ENCODE measurements at places on chromosomes 2 and 18.

GRCh38 chr2:10619643-10620042, 70.1 kb downstream of the NOL10 start:
- no peak for DNase-seq

DNA sequence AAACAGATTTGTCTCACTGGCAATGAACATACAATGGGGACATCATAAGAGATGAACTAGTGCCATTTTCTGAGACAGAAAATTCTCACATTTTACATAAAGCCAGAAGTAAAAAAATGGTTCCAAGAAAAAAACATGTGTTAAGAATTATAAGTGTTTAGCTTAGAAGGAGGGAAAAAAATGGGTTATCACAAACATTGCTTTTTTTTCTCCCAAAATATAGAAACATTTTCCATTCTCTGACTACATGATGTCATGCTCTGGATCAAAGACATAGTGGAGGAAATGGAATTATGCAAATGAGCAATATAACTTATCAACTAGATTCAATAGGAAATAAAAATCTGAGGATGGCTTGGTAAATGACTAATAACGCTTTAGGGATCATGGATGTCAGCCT, 49.8 kb downstream of the SPATS2L start:
- no peak for DNase-seq

GRCh38 chr18:79911344-79912270, 39.8 kb downstream of the SLC66A2 start:
- no peak for DNase-seq

DNA sequence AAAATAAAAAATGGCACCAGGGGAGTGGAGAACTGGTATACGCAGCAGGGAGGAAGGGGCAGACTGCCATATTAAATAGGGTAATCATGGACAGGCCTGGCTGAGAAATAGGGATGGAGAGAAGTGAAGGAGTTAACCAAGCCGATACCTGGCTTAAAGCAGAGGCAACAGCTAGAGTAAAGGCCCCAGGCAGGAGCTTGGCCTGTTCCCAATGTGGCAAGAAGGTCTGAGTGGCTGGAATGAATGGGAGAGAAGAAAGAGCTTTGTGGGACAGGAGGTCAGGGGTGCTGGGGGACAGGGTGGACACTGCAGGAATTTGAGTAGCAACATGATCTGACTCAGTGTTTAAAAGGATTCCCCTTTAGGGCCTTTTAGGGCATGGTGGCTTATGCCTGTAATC, 15.9 kb upstream of the AGFG1 start:
- DNase-seq, result no peak

GRCh38 chr18:37445368-37445767, 120.2 kb downstream of the CELF4 start:
- DNase-seq, result no peak

DNA sequence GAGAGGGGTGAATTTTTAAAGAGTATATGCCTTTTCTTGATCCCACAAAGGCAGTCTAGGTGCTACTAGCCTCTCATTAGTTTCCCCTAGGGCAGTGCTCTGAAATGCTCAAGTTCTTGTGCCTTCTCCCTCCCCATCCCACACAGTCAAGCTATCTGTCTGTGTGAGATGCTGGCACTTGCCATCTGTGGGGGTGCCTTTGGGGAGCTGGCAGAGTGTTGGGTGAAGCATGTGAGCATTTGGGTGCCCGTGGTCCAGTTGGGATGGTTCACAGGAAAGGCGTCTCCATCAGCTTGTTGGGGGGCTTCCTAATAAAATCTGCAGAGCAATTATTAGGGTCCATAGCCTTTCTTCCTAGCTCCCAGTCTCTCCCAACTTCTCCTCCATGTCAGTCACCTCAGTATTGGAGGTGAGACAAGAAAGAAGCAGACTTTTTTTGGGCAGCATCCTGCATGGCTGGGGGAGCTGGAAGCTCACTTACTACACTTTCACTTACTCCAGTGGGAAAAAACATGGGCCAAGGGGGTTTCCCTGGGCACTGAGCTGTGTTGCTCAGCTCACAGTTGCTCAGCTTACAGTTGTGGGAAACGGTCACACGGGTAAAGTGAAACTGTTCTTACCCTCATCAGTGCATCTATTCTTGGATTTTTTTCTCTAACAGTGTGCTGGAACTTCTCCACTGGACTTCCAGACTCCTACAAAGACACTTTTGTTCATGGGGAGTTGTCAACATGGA, 29.3 kb downstream of the COLEC11 start:
- peak; percentile 19 for DNase-seq

- DNase-seq, result no peak
Measured at GRCh38 chr18:46278481-46279465, 174.6 kb downstream of the HAUS1 start.

DNA sequence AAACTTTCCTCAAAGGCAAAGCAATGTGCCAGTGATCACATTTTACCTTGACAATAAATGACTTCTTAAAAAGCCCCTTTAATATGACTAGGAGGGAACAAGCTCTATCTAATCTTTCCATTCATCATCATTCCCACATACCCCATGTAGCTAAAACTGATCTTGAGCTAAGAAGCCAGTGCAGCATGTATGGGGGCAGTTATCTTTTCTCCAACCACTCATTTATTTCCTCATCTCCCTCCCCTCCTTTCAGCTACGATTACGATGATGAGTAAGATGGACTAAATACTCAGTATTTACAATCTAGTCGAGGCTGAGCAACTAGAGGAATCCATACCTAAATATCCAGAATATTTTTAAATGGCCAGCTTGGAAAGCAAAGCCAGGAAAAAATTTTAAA, 35.5 kb downstream of the PNO1 start:
- DNase-seq, result no peak

DNA sequence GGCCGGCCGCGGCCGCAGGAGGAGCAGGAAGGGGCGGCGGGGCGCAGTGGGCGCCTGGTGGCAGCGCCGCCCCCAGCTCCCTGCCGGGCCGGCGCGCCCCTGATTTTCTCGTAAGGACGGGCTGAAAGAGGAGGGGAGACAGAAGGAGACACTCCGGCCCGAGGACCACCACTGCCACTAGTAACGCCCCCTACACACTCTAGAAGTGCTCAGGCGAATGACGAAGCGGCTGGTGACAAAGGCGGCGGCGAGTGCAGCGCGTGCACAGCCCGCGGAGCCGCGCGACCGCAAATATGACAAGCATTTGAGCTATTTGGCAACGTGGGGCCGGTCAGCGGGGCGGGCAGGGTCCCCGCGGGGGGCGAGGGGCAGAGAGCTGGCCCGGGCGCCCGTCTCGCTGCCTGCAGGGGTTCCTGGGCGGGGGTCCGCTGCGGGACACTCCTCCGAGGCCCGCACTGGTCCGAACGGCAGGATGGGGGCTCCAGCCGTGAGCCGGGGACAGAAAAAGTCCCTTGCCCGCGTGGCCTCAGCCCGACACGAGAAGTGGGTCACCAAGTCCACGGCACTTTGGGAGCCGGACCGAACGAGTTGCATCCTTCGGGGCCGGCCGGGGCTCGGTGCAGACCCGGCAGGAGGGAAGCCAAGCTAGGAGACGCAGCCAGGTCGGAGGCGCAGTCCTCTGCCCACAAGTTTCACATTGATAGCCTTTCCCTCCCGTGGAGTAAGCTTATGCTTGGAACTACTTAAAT, 524 bp upstream of the SERTAD2 start:
- DNase-seq, result no peak

- no peak for DNase-seq
Measured at GRCh38 chr18:45171679-45172191, 443.5 kb upstream of the SLC14A2 start.

DNA sequence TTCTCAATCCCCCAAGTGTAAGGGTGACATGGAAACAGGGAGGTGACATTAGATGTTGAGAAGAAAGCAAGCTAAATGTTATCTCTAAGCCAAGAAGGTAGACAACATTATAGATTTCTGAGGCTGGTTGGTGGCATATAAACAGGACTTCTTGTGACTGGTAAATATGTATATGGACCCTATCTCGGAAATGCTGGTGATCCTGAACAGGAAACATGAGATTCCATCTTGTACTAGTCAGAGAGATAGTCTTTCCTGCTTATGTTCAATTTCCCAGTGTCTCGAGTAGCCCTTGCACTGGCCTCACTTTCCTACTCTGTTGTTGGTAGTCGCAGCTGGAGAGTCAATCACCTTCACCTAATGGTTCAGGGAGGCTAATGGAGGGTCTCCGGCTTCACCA, 26.8 kb downstream of the MOGAT1 start:
- no peak for DNase-seq

GRCh38 chr2:144583741-144584453, 64.0 kb upstream of the ZEB2 start:
- DNase-seq, result no peak

- no peak for DNase-seq
Measured at GRCh38 chr2:40165509-40165844, 286.4 kb downstream of the SLC8A1 start.

DNA sequence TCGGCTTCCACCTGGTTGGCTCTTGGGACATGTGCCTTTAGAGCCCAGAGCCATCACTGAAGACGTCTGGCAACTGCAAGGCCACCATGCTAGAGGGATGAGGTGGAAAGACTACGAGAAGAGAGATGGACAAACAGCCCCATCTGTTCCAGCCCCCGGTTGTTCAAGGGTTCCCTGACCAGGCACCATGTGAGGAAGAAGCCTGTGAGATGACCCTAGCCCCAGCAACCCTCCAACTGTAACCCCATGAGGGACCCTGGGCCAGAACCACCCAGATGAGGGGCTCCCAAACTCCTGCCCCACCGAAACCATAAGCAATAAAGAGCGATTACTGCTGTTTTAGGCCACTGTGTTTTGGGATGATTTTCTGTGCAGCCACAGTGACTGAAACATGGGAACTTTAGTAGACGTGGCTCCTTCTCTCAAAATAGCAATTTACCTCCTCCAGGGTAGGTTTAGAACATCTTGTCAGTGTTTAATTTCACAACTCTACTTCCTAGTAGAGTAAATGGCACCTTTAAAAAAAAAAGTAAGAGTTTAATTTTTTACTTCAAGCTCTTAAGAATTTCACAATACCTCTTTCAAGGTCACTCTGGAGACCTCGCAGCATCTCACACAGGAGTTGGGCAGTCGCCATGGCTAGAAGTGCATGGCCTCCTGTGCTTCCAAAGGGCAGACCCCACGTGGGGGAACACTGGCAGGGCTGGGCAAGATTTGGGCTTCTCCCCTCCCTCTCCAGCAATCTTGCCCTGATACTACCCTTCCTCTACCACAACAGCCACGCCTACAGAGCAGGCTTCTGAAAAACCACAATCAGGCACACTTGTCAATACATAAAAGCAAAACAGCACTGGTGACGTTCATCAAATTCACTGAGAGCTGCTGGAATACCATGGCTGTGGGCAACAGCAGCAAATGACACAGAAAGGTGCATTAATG, 48.8 kb downstream of the TMEM163 start:
- no peak for DNase-seq

DNA sequence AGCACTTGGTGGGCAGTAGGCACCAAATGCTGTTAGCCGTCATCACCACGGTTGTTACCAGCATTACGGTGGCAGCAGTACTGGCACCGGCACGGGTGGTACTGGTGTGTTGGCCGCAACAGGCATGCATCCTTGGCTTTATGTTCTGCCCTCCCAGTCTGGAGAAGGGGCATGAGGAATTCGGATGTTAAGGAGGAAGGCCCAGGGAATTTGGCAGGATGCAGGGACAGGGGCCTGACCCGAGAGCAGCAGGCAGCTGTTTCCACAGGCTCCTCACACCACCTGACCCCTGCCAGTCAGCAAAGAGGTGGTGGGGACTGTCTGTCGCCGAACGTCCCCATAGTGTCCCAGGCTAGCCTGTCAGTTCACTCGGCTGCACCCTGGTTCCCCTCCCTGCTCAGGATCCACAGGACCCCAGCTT, 79.0 kb downstream of the EDAR start:
- DNase-seq, result no peak

- DNase-seq, result no peak
Measured at GRCh38 chr2:127581050-127581345, 45.5 kb downstream of the MYO7B start.

DNA sequence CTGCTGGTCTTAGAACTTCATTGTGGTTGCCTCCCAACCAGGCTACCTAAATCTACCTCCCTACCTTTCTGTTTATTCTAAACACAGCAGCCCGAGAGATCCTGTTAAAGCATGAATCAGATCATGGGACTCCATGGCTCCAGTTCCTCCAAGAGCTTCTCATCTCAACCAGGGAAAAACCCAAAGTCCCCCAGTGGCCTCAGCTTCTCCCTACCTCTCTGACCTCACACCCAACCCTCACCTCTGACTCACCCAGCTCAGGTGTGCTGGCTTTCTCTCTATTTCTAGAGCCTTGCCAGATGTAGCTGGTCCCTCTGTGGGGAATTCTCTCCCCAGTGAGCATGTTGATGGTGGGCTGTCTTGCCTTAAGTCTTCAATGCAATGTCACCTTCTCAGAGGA, 93.8 kb upstream of the COPS8 start:
- DNase-seq, result no peak

GRCh38 chr2:62578803-62579640, 73.0 kb upstream of the TMEM17 start:
- peak; percentile 81 for DNase-seq

DNA sequence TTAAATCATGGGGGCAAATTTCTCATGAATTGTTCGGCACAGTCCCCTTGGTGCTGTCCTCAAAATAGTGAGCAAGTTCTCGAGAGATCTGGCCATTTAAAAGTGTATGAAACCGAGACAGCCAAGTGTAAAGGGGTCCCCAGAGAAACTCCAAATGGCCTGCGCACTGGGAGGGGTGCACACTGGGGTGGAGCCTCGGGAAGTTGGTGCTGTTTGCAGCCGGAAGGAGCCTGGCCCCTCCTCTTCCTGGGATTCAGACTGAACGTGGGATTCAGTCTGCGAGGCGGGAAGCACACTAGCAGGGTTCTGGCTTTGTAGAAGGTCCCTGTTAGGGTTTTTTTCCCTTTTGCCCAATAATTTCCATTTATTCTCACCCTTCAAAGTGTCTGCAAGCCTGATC, 48.8 kb downstream of the RABL2A start:
- DNase-seq, result no peak

DNA sequence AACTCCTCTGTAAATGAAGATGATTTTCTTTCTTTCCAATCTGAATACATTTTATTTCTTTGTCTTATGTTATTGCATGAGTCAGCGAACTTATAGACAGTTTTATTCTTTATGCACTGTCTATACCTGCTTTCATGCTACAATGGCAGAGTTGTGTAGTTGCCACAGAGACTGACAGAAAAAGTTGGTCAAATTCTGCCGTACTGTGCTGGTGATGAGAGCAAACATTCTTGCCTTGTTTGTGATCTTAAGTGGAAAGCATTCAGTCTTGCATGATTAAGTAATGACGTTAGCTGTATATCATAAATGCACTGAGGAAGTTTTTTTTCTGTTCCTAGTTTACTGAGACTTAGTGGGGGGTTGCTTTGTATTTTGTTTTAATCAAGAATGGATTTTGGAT, 32.9 kb downstream of the ZC3H15 start:
- DNase-seq, result no peak

DNA sequence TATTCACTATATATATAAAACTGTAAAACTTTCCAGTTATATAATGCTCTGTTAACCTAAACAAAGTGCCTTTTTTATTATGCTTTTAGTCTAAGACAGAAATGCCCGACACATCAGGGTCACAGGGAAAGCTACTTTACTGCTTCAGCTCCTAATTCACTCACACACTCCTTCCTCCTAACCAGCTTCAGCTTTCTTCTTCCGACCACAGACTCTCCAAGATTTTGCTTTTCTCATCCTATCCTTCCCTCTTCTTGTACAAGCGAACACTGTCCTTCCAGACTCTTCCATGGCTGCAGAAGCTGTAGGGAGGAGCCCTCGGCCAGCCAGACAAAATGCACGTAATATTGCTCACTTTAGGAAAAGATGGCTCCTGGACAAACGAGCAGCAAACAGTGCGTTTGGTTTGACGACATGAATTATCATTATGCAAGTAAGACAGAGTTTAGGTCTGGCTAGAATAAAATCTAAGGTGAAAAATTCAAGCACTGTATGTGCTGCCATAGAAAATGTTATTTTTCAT, 47.5 kb upstream of the HNRNPA3 start:
- no peak for DNase-seq

- no peak for DNase-seq
Measured at GRCh38 chr2:223026357-223027110, 25.5 kb upstream of the KCNE4 start.
